ENCODE measurements at places on chromosomes 2 and 18.

- no peak for DNase-seq
Measured at GRCh38 chr2:224173933-224174332, 134.8 kb upstream of the SERPINE2 start.

DNA sequence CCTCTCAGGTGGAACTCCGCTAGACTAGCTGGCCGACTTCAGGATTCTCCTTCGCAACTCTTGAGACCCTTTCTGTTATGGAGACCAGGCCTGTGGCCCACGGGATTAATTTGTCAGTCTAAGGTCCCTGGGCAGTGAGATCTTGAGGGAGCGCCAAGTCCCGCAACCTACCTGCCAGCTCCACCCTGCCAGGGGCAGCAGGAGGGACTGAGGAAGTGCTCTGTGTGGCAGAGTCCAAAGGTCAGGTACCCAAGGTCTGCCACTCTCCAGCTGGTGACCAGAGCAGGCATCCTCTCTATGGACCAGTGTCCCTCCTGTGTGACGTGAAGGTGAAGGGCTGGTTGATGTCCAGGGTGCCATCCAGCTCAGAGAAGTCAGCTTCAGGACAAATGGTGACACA, 4.3 kb upstream of the SPATA3 start:
- DNase-seq = no peak

DNA sequence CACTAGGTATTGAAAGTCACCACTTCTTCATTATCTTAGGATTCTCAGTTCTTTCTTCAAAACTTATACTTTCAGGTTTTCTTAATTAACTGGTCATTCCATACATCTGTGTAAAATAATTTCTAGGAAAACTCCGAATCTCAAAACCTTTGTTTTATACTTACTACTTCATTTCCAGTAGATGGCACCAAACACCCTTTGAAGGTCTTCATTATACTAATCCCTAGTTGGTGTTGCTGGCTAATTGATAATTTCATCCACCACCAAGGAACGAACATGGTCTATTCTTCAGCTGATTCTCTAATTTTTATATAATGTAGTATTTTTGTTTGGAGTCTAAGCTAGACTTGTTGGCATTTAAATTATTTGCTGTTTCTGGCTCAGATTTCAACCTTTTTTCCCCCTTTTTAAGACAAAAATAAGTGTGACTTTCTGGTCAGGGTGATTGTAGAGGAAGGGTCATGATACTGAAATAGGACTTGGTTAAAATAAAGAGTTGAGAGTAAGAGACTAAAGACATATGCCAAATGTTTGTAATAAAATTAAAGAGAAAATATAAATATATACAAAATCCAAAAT, 2.8 kb upstream of the MXD1 start:
- no peak for DNase-seq

DNA sequence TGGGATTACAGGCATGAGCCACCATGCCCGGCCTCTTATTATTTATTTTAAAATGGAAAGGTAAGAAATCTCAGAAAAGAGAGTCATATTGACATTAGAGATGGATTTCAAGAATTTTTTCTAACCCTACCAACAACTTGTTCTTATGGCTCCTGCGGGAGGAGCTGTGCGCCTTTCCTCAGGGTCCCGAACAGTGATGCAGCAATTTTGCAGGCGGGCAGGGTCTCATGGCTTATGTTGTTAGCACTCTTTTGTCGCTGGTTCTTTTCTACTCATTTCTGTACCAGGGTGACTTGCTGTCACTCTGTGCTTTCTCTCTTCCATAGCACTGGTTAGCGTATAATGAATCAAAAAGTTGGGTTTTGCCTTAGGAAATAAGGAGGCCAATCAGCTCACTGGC, 148.8 kb upstream of the DLGAP1 start:
- DNase-seq = no peak

DNA sequence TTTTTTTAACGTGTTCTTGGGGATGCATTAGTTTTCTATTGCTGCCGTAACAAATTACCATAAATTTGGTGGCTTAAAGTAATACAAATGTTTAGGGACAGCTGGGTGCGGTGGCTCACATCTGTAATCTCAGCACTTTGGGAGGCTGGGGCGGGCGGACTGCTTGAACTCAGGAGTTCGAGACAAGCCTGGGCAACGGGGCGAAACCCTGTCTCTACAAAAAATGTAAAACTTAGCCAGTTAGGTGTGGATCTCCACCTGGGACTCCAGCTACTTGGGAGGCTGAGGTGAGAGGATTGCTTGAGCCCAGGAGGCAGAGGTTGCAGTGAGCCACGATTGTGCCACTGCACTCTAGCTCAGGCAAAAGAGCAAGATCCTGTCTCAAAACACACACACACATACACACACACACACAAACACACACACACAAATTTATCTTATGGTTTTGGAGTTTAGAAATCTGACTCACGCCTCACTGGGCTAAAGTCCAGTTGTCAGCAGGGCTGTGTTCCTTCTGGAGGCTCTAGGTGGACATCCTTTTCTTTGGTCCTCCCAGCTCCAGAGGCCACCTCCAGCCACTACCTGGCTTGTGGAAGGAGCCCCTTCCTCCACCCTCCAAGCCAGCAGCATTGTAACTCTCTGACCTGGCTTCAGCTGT, 76.1 kb downstream of the SEPTIN10 start:
- no peak for DNase-seq

GRCh38 chr2:193824474-193824873, 1629.7 kb upstream of the TMEFF2 start:
- DNase-seq = no peak

DNA sequence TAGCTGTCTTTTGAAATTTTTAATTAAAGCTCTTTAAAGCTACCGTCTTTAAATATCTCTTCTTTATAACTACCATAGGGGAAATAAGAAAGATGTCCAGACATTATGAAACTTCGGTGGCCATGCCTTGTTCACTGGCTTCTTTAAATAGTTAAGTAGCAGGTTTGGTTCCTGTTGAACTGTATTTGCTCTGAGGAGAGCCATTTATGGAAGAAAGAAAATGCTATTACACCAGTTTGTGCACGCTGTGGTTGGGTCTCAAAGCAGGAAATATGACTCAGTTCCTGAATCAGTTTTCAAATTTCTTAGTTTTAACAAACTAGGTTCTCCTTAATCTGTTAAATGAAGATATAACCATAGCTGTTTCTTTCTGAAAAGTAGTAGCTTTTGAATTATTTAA, 12.2 kb downstream of the ARPC2 start:
- no peak for DNase-seq

GRCh38 chr18:23133860-23134779, 1.2 kb upstream of the CABLES1 start:
- DNase-seq = no peak

DNA sequence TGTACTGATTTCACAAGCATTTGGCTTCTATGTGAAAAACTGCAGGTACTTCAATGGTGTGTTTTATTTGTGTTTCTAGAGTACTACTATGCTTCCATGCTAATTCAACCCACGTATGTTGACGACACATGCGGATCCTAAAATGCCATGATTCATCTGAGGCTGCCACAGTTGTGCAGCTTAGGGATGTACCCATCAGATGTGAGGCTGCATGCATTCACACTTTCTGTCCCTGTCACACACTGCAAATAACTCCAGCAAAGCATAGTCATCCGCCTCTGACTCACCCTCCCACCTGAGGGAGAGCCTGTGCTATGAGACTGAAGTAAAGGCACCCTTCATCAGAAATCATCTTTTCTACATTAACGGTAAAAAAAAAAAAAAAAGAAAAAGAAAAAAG, 22.1 kb upstream of the SERTAD2 start:
- DNase-seq = no peak

GRCh38 chr2:80086831-80087230, 217.7 kb downstream of the LRRTM1 start:
- DNase-seq = no peak

DNA sequence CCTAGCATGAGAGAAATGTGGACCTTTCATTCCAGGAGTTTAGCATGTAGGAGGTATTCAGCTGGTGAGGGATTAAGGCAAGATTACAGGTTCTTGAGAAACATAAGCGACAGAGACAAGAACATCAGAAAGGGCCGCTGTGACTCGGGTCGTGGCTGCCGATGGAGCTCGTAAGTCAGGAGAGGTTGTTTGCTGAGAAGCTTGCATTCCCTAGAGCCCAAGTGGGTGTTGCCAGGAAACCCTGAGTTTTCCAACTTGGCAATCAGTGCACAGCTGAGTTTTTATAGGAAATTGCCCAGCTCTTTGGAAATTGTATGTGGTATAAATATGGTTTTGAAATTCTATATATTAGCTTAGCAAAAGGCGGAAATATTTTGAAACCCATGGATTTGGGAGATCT, 46.4 kb upstream of the CYP1B1 start:
- peak; percentile 50 for DNase-seq

DNA sequence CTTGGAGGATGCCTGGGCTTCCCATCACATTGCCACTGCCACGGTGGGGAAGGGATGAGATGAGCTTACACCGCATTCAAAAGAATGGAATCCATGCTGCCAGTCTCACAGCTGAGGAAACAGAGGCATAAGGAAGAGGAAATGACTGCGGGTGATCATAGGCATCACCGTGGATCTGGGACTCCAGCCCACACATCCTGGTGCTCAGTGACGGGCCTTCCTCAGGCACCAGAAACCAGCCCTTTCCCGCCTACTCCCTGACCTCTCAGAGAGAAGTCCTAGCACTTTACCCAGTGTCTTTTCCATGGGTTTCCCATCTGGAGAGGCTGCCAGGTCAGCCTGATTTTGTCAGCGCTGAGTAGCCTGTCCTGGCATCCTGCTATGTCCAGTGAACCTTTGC, 5.3 kb upstream of the PLB1 start:
- no peak for DNase-seq

DNA sequence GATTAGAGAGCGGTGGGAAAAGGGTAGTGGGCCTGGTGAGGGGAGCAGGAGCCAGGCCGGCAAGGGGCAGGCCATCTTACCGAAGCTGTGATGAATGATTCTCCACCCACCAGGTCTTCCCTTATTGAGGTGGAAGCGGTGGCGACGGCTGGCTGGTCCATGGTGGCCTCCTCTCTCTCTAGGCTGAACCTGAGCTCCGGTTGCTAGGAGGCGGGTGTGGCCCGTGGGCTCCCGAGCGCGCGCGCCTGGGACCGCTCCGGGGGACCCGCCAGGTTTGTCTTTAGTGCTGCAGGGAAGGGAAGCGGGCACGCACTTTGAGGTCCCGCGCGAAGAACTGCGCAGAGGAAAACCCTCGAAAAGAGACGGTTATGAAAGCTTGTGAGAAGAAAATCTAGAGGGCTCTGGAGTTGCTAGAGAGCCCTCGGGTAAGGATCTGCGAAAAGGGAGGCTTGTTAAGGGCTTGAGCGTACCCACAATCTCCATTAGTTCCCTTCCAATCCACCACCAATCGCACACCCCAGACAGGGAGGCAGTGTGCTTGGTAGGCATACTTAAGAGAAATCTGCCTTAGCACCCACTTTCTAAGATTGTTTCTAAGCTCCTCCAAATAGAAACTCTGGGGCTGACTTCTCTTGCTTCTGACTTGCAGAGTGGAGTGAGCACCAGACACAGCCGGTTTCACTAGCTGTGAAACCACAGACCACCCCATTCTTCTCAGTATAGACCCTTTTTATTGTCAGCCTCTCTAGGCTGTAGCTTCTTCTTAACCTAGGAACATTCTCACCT, at the start of gene STPG4:
Gene STPG4 (minus strand): TSS at position 218 of the 786 bp plus-strand sequence. CDS start 57 bp downstream, at position 161.
- peak; percentile 69 for DNase-seq

GRCh38 chr18:23668731-23669130, 6.0 kb upstream of the ANKRD29 start:
- DNase-seq = no peak

GRCh38 chr18:51425475-51425874, 228.0 kb upstream of the MEX3C start:
- no peak for DNase-seq

DNA sequence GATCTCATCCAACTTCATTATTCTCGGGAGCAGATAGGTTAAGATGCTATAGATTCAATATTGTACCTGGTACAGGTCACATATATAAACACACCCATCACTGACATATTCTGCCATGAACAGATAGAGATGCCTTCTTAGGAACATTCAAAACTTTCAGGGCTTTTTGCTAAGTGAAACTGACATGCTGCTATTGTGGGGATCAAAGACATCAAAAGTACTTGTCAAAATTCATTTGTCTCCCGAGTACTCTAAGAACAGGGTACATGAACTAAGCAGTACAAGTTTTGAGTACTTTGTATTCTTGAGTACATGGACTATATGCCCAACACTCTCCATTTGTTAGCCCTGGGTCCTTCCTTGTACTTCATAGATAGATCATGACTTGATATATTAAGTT, 173.5 kb downstream of the FSHR start:
- no peak for DNase-seq

DNA sequence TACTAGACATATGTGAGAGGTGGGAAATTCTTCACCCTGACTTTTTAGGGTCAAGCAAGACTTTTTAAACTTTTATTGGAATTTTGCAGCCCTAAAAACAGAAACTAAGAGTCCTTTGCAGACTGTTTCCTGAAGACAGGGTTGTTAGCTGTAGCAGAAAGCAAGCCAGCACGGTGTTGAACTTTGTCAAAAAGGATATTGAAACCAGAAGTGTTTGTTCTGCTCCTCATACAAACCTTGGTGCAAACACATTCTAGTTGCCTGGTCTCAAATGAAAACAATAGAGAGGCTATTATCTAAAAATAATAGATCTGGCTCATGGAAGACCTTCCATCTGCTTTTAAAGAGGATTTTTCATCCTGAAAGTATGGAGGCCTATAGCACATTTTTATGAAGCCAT, 65.8 kb upstream of the IGFBP5 start:
- DNase-seq = no peak

DNA sequence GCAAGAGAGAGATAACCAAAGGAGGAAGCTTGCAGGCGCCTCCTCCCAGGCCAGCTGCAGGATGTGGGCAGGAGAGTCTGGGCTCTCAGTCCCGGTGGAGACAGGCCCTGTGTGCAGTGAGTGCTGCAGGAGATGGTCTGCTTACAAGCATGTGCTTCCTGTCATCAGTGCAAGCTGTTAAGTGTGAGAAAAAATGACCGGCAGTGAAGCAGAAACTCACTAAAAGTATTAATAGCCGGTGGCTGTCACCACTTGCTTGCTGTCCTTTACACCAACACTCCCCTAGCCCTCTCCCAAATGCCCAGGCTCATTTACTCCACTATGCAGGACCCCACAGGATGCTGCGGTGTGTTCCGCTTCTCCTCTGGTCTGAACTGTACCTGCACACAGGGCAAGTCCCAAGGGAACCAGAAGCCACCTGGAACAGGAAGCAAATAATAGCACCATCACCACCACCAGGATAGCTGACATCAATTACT, 435.6 kb upstream of the HS6ST1 start:
- DNase-seq = no peak

DNA sequence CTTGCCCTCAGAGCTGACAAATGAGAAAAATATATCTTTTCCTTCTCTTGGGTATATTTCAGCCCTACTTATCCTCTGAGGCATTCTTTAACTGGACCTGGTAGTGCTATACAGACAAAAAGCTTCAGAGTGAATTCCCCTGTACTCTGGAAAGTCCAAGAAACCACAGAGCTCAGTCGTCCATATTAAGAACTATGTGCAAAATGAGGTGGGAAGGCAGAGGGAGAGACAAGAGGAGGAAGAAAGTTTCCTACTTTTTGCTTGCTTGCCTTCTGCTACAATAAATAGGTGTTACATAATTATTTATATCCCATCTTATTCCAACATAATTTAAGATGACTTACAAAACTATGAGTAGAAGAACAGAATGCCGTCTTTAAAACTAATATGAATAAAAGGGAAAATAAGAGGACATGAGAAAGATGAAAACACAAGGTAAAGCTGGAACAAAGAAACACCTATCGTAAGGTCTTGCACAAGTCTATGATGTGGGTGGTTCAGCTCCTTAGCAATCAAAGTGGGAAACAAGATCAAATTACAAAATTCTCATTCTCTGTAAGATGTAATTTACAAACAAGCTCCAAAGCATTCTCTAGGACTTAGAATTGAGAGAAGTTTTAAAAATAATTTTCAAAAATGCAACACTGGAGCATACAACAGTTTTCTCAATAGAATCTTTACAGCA, 97.9 kb downstream of the BAZ2B start:
- no peak for DNase-seq

GRCh38 chr18:57004366-57005121, 142.3 kb upstream of the BOD1L2 start:
- no peak for DNase-seq

All from upper lobe of left lung (tissue), 6 donors.